ENCODE measurements at places on chromosomes 2 and 18.

DNA sequence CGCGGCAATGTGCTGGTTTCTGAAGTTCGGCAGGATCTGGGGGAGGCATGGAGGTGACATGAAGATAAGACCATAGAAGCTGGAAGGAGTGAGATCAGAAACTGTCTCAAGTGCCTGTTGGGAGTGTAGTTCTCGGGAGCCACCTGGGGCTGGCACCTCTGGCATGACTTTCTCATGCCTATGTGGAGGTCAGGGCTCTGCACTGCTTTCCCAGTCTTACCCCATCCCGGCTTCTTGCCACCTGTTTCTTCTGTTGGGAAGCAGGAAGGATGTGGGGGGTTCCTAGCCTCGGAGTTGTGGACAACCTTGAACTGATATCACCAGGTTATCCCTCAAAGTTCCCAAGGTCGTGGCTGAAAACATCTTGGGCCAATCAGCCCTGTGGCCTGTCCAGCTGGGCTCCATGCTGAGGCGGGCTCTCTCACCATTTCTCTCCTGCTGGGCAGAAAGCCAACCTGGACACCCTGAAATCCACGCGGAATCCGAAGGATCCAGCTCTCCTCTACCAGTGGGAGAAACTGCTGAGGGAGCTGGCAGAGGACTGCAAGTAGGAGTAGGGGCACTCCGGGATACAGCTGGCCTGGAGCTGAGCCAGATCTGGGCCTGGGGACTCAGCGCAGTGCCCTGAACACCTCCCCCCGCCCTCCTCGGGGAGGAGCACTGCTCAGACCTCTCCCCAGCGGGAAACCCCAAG lies 42.5 kb downstream of the FER1L5 start:
- no peak for DNase-seq

DNA sequence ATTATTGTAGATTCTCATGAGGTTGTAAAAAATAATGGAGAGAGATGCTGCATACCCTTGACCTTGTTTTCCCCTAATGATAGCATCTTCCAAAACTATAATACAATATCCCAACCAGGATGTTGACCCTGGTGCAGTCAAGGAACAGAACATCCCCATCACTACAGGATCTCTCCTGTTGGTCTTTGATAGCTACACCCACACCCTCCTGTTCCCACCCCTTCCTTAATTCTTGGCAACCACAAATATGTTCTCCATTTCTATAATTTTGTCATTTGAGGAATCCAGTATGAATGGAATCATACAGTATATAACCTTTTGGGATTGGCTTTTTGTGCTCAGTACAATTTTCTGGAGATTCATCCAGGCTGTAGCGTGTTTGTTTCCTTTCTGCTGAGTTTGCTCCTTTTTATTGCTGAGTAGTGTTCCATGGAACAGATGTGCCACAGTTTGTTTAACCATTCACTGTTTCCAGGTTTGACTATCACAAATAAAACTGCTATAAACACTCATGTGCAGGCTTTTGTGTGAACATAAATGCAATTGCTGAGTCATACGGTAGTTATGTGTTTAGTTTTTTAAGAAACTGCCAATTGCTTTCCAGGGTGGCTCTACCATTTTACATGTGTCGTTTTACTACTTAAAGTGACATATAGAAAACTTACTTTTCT lies 22.2 kb downstream of the MCFD2 start:
- DNase-seq = no peak

GRCh38 chr18:74567822-74568221 lies 29.8 kb upstream of the ZNF407 start:
- no peak for DNase-seq

DNA sequence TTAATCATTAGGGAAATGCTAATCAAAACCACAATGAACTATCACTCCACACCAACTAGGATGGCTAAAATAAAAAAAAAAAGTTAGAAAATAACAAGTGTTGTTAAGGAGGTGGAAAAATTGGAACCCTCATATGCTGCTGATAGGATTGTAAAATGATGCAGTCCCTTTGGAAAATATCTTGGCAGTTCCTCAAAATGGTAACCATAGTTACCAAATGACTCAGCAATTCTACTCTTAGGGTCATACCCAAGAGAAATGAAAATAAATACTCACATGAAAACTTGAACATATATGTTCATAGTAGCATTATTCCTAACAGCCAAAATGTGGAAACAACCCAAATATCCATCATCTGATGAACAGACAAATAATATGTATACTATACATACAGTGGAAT lies 15.7 kb upstream of the ACVR2A start:
- DNase-seq = no peak

- DNase-seq = no peak
These were observed 30.4 kb upstream of the RAB6D start for GRCh38 chr2:131394147-131394931.

DNA sequence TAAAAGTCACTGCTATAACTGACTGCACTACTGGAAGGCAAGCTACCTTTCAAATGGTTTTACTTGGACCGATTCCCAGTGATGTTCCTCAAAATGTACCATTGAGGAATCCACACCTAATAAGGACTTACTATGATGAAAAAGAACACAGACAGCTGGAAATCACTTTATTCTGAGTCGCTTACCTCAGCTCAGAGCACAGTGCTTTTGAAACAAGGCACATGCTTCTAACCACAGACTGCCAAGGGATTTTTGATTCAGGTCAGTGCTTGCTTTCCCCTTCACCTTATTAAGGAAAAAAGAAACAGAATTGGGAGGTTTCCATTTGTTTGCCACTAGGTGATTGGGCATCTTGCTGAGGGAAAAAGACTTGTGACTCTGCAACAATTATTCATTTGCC lies 707.5 kb upstream of the FSHR start:
- no peak for DNase-seq

DNA sequence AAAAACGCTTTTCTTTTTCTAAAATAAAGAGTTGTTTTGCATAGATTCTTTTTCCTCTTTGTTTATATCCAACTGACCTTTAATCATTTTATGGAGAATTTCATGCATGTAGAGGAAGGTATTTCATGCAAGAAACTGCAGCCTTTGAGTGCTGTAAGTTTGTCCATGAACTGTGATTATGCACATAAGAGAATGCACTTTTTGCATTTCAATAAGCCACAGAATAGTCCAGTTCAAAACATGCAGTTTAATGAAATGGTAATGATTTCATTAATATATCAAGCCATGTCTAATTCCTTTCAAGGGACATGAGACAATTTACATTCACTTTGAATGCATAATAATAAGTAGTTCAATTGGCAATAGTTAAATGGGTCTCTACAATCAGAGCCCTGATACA lies 386.3 kb downstream of the LRATD1 start:
- no peak for DNase-seq

DNA sequence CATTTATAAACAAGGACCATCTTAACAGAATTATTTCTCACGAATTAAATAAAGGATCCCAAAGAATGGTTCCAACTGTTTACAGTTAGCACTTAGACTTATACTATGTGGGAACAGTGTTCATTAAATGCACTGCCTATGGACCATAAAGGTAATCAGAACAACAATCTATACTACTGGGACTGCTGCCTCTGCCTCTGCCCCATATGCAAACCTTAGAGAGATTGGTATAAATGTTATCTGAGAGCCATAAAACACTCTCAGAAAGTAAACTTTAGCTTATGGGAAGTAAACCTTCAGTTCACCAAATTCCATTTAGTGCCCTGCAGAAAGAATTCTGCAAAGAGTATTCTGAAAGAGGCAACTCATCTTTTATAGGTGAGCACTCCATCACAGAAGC lies 448.0 kb downstream of the NCKAP5 start:
- DNase-seq = no peak

- DNase-seq = no peak
These were observed 13.6 kb downstream of the CRIM1 start for GRCh38 chr2:36369163-36369562.

GRCh38 chr2:66447677-66448076 lies 12.8 kb downstream of the MEIS1 start:
- DNase-seq = no peak

- DNase-seq = no peak
These were observed 2.4 kb downstream of the CWC22 start for GRCh38 chr2:180004731-180005130.

DNA sequence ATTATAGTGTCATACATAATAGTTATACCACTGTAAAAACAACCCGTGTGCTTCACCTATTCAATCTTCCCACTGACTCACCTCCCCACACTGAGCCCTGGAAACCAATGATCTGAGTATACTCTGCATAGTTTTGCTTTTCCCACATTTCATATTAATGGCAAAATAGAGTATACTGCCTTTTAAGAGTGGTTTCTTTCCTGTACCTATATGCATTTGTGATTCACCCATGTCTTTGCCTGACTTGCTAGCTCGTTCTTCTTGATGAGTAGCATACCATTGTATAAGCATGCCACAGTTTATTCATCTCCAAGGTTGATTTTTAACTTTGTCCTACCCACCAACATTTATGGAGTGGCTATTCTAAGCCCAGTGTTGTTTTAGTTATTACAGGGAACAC lies 686.4 kb downstream of the PLCL1 start:
- DNase-seq = no peak

- DNase-seq = peak; percentile 63
These were observed 61.4 kb upstream of the KIF5C start for GRCh38 chr2:148813603-148814065.

GRCh38 chr2:219520079-219520478 lies 5.8 kb downstream of the ASIC4 start:
- DNase-seq = no peak

DNA sequence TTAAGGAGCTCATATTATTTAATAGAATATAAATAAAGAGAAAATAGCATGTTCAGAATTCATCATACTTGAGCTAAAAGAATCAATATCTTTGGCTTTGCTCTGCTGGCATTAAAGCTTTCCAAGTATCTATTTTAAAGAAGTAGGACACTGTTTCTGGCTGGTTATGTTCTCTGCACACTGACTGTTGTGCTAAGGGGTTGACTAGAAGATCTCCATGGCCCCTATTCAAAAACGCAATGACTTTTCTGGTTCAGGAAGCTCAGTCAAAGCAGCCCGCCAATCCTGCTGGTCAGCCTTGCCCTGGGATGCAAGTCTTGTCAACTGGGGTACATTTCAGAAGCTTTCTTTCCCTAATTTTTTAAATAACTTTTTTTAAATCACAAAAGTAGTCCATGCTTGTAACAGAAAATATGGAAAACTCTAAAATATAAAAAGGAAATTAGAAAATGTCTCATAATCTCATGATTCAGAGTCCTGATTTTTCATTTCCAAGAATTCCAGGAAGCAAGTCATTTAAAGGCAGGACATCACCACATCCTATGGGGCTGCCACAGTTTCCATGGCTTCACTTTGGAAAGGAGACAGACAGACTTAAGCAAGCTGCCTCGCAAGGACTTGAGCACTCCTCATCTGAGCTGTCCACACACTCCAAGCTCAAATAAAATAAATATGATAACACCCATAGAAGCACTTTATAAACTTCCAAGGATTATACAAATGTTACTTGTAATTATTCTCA lies 195.1 kb downstream of the TXNL1 start:
- no peak for DNase-seq

Measured in effector memory CD8-positive, alpha-beta T cell (primary cell).